ENCODE measurements at places on chromosomes 2 and 18. TPM values are rescaled to one million over a fixed set of nuclear protein-coding genes. Genes with fewer than 3 reads are reported as not detected.

RBKS gene
- 1.3 TPM for total RNA-seq

RESP18 gene
- not detected for total RNA-seq

CEBPZOS gene
- total RNA-seq, result 27.2 TPM

ATP8B1 gene
- total RNA-seq, result 79.6 TPM

SRD5A2 gene
- total RNA-seq, result 16.2 TPM

CHST10 gene
- 12.5 TPM for total RNA-seq

IL36G gene
- not detected for total RNA-seq

SLC30A3 gene
- 0.53 TPM for total RNA-seq

LGALSL gene
- total RNA-seq, result 20.6 TPM

OXER1 gene
- total RNA-seq, result 1.5 TPM

UGT1A5 gene
- total RNA-seq, result 0.79 TPM

TTR gene
- total RNA-seq, result not detected

FOXD4L1 gene
- not detected for total RNA-seq

ACTR1B gene
- 34.8 TPM for total RNA-seq

POMC gene
- total RNA-seq, result 1.5 TPM

OSR1 gene
- 93.7 TPM for total RNA-seq
